ENCODE measurements at places on chromosomes 13 and 19. TPM values are rescaled to one million over a fixed set of nuclear protein-coding genes. Genes with fewer than 3 reads are reported as not detected.

The LYPD3 gene
- 0.20 TPM for total RNA-seq

- no peak for DNase-seq
Observed at GRCh38 chr13:72754111-72754510, 26.4 kb downstream of the BORA start.

DNA sequence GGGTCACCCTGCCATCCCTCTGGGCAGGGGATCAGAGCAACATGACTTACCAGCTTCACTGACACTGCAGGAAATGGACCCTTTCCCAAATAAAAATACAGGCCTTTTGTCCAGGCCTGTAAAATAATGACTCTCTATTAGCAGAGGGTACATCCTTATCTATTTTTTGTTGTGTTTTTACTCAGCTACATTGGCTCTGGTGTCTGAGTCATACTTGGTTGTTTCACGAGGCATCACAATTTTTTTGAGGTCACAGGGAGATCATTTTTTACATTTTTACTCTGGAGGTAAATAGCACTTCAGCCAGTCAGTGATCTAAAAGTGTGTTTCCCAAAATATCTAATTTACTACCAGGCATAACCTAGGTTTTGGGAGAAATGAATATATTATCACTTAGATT, 6.9 kb upstream of the HTR2A start:
- no peak for DNase-seq

DNA sequence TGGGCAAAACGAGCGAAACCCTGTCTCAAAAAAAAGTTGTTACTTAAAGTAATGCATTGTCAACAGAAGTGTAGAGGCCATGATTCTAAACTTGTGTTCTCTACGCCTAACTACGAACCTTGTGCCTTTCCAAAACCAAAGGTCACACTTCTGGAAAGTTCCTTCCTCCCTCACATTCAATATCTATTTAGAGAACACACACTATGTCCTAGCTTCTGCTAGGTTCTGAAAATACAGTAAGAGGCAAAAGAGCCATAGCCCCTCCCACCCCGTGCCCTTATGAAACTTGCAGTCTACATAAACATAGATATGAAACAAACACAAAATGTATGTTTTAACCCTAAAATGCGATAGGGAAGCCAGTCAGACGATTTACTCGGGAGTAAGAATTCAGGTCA, 36.4 kb downstream of the RNF6 start:
- DNase-seq, result peak; percentile 2

- DNase-seq, result no peak
Observed at GRCh38 chr19:15287496-15287895, 44.8 kb downstream of the BRD4 start.

DNA sequence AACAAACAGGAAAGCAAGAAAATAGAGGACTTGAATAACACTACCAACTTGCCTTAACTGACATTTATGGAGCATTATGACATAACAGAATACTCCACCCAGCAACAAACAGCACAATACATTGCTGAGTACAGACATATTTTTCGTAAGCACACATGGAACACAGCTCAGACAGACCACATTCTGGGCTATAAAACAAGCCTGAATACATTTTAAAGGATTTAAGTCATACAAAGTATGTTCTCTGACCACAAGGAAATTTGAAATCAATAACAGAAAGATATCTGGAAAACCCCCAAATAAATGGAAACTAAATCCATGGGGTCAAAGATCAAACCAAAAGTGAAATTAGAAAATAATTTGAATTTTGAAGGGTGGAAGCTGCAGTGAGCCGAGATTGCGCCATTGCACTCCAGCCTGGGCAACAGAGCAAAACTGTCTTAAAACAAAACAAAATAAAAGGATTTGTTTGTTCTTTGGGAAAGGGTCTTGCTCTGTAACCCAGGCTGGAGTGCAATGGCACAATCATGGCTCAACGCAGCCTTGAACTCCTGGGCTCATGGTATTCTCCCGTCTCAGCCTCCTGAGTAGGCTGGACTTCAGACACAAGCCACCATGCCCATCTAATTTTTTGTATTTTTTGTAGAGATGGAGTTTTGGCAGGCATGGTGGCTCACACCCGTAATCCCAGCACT, 5.6 kb downstream of the ZDHHC20 start:
- DNase-seq, result no peak

The CEACAM3 gene
- total RNA-seq, result not detected

The TNNT1 gene
- total RNA-seq, result 5.9 TPM

The XPO4 gene
- total RNA-seq, result 30.5 TPM

The SSC5D gene
- total RNA-seq, result 69.4 TPM

- DNase-seq, result no peak
Observed at GRCh38 chr19:38046254-38047048, 139.4 kb downstream of the SIPA1L3 start.

GRCh38 chr13:80871481-80871880, 530.6 kb upstream of the SPRY2 start:
- DNase-seq, result peak; percentile 4

- DNase-seq, result no peak
Observed at GRCh38 chr19:49678985-49679770, 2.1 kb downstream of the PRMT1 start.

DNA sequence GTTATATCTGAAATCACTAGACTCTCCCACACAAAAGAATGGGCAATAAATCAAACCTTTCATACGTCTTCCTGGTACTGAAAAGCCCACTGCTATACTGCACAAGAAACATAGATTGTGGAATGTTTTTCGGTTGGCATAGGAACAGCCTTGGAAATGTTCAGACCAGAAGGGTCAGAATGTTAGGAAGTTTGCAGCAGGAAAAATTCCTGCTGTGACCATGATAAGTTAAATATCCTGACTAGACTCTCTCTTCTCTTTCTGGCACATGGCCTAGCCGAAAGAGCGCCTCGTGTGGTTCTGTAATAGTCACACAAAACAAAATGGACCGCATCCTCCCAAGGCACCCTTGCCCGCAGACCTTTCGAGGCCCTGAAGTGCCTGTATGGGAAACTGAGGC, 427.2 kb downstream of the COG6 start:
- DNase-seq, result peak; percentile 58

The MBD3L3 gene
- not detected for total RNA-seq

- DNase-seq, result no peak
Observed at GRCh38 chr19:30473334-30473867, 101.2 kb downstream of the ZNF536 start.

DNA sequence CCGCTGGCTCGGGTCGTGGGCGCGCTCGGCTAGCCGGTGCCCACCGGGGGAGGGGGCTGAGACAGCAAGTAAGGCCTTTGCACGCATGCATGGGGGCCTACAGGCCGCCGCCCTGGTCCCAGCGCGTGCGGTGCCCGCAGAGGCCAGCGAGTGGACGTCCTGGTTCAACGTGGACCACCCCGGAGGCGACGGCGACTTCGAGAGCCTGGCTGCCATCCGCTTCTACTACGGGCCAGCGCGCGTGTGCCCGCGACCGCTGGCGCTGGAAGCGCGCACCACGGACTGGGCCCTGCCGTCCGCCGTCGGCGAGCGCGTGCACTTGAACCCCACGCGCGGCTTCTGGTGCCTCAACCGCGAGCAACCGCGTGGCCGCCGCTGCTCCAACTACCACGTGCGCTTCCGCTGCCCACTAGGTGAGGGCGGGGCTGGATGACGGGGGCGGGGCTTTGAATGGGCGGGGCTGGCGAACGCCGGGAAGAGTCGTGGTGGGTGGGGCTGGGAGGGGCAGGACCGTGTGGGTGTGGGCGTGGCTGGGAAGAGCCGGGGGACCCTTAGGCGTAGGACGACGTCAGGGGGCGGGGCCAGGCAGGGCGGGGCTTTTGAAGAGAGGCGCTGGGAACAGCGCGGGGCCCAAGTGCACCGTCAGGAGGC, 2.1 kb downstream of the CILP2 start:
- DNase-seq, result peak; percentile 30

GRCh38 chr13:78215458-78216108, 297.0 kb upstream of the EDNRB start:
- DNase-seq, result no peak

The FGF22 gene
- 0.10 TPM for total RNA-seq

The MRPL57 gene
- 14.6 TPM for total RNA-seq

The ZNF823 gene
- total RNA-seq, result 24.3 TPM
